ENCODE measurements at places on chromosomes 6 and 20. TPM values are rescaled to one million over a fixed set of nuclear protein-coding genes. Genes with fewer than 3 reads are reported as not detected.

EDEM2 gene
- polyA plus RNA-seq: 10.2 TPM

MAP1LC3A gene
- 5.8 TPM for polyA plus RNA-seq

PTPRK gene
- 11.0 TPM for polyA plus RNA-seq

CTAGE9 gene
- polyA plus RNA-seq: not detected

OR12D2 gene
- polyA plus RNA-seq: not detected

ADGB gene
- not detected for polyA plus RNA-seq

DOK5 gene
- polyA plus RNA-seq: not detected

KCNB1 gene
- polyA plus RNA-seq: 12.3 TPM

NAPB gene
- 60.1 TPM for polyA plus RNA-seq

CCR6 gene
- 1.5 TPM for polyA plus RNA-seq

SFTA2 gene
- polyA plus RNA-seq: not detected

AGPAT4 gene
- polyA plus RNA-seq: 0.52 TPM

NKX2-2 gene
- polyA plus RNA-seq: 0.69 TPM

OXT gene
- not detected for polyA plus RNA-seq

OR2H2 gene
- polyA plus RNA-seq: 14.3 TPM

CLIC1 gene
- 1.3 TPM for polyA plus RNA-seq

GTSF1L gene
- not detected for polyA plus RNA-seq

RIMS4 gene
- 0.04 TPM for polyA plus RNA-seq

HLA-DRB5 gene
- polyA plus RNA-seq: not detected

ZBP1 gene
- not detected for polyA plus RNA-seq

BNIP5 gene
- not detected for polyA plus RNA-seq

FAM83D gene
- 14.7 TPM for polyA plus RNA-seq

UFL1 gene
- 42.4 TPM for polyA plus RNA-seq

FAM83B gene
- polyA plus RNA-seq: not detected

C6orf58 gene
- not detected for polyA plus RNA-seq

NEURL2 gene
- not detected for polyA plus RNA-seq

CNR1 gene
- 25.1 TPM for polyA plus RNA-seq

TINAG gene
- not detected for polyA plus RNA-seq

FOXQ1 gene
- polyA plus RNA-seq: 1.8 TPM

RIMS1 gene
- polyA plus RNA-seq: 10.0 TPM

STMND1 gene
- 0.79 TPM for polyA plus RNA-seq

PNPLA1 gene
- polyA plus RNA-seq: not detected

SLCO4A1 gene
- 18.2 TPM for polyA plus RNA-seq

SESN1 gene
- polyA plus RNA-seq: 34.0 TPM

BPI gene
- not detected for polyA plus RNA-seq

TSPO2 gene
- polyA plus RNA-seq: not detected

TULP1 gene
- not detected for polyA plus RNA-seq

UBR2 gene
- 8.8 TPM for polyA plus RNA-seq

GABRR1 gene
- 0.85 TPM for polyA plus RNA-seq

SLC22A1 gene
- polyA plus RNA-seq: 0.55 TPM

CFAP206 gene
- 5.3 TPM for polyA plus RNA-seq

BMP2 gene
- polyA plus RNA-seq: 0.79 TPM

SDCBP2 gene
- 5.5 TPM for polyA plus RNA-seq

CD93 gene
- not detected for polyA plus RNA-seq

SMPDL3A gene
- 46.3 TPM for polyA plus RNA-seq

RAET1E gene
- polyA plus RNA-seq: 0.34 TPM

BCAS4 gene
- polyA plus RNA-seq: 3.1 TPM

DCDC2 gene
- 0.40 TPM for polyA plus RNA-seq

C6orf132 gene
- not detected for polyA plus RNA-seq

GFOD1 gene
- polyA plus RNA-seq: 49.1 TPM

OR2H1 gene
- polyA plus RNA-seq: not detected

TOX2 gene
- not detected for polyA plus RNA-seq

POLR1C gene
- 45.0 TPM for polyA plus RNA-seq

FAM209A gene
- polyA plus RNA-seq: 0.45 TPM

FERMT1 gene
- not detected for polyA plus RNA-seq

CLPSL2 gene
- 1.9 TPM for polyA plus RNA-seq

FOXF2 gene
- 0.67 TPM for polyA plus RNA-seq

TAP1 gene
- polyA plus RNA-seq: 3.8 TPM

PMEPA1 gene
- polyA plus RNA-seq: 1.9 TPM
